B cell (primary cell): ENCODE measurements at places on chromosomes 5 and 9.

DNA sequence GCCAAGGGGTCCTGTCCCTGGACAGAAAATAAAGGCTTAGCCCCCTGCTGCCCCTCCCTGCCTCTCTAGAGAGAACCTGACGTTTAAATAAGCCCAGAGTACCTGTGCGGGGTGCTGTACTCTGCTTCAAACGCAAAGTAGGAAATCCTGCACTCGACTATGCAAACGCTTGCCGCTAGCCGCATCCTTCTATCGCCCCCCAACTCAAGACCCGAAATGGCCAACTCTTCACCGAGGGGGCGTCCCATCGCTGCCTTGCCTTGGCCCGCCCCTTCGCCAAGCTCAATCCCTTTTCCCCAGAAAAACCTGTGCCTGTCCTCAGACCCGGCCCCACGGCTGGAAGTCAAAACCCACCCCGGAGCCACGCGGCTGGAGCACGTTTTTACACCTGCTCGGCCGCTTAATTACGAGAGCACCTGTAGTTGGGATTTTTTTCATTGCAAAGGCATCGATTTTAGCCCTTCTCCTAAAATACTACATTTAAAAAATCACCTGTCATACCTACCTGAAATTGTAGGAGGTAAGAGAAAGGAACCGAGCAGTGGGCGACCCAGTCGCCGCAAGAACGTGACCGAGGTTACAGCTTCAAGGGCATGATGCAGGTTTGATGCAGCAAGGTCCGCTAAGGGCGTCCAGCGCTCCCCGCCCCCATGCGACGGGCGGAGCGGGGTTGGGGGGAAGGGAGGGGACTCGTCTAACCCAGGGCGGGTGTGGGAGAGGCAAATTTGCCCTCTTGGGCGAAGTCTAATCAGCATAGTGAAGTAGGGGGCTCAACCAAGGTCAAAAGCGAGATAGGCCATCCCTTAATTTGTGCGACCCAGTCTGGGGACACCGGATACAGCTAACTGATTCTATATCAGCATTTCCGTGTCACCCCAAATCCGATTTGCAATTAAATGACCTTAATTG is 3.5 kb downstream of the ELAVL2 start:
- no peak for DNase-seq

- DNase-seq = peak; percentile 55
Observed at GRCh38 chr9:95048225-95049087, 269.1 kb downstream of the FANCC start.

DNA sequence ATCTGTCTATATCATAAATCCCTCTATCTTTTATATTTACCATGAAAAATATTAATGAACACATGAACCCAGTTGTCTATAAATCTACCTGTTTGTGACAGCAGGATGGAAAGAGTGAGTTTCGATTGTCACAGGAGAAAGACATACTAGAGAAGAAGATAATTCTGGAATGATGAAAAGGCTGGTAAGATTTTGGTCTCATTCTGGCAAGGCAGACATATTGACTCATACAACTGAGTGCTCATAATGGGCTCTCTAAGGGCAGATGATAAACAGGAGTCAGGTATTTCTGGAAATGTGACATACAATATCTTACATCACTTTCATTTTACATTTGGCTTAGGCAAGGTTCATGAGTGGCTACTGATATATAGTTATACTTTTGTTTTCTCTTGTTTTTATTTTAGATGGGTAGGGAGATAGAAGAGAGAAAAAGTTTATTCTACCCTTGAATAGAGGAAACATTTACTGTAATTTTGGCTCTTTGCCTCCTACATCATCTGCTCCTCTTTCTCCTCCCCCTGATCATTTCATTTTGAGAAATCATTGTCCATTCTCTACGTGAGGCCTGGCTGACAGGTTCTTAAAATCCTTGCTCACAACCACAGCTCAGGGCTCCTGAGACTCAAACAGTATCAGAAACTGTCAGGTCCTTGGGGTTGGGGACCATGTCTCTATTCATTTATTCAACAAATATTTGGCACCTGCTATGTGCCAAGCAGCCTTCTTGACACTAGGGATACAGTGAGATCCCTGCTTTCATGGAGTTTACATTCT is 14.4 kb downstream of the ELOVL7 start:
- DNase-seq = no peak

GRCh38 chr9:120694559-120694958 is 19.7 kb downstream of the MEGF9 start:
- DNase-seq = no peak

- DNase-seq = no peak
Observed at GRCh38 chr5:77177576-77177975, 32.9 kb upstream of the PDE8B start.

DNA sequence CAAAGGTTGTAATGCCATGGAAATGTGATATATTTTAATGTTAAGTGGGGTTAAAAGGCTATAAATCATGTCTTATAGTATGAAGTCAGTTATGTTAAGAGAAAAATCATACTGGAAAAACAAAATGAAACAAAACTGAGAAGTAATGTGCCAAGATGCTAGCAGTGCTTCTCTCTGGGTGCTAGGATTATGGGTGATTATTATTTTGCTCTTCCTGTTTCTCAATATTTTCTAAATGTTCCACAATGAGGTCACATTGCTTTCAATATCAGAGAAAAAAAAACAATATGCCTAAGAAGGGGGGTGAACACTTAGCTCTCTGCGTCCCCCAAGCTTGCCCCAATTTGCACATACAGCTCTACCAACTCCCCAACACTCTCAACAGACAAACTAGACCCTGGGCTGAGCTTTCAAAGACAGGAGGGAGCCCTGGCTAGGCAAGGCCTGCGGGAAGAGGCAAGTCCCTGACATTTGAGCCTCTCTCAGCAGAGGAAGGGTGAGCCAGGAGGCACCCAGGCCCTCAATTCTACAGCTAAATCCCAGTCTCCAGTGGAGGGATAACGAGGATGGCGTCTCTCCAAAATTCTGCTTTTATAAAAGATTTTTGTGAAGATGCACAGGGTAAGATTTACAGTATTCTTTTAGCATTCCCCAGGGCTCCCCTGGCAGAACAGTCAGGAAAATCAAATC is 24.4 kb downstream of the WHRN start:
- DNase-seq = no peak

DNA sequence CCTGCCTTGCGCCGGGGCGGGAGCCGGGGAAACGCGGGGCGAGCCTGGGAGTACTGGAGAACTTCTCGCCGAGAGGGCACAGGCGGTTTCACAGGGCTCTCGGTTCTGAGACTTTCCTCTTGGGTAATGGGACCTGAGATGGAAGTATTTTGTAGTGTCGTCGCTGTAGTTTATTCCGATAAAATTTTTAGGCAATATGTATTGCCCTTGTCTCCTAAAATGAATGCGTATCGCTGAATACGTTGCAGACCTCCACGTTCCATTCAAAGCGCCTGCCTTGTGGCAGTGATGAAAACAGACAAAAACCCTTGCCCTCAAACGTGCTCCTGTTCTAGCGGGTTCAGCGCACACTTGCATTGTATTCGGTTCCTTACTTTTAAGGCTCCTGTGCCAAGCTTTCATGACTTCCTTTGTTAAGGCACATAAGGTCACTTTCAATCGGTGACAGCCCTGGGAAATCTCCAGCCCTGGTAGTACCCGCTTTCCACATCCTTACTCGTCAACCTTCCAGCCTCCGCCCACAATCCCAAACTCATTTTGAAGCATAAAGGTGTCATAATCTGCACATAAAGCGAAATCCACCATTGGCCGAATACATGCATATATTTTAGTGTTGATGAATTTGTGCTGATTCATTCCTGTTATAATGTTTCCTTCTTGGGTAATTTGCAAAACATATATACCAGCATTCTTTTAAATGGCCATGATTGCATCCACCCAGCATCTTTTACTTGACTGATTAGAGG is 694 bp downstream of the RMI1 start:
- no peak for DNase-seq

GRCh38 chr5:174146556-174146955 is 101.0 kb downstream of the NSG2 start:
- no peak for DNase-seq

DNA sequence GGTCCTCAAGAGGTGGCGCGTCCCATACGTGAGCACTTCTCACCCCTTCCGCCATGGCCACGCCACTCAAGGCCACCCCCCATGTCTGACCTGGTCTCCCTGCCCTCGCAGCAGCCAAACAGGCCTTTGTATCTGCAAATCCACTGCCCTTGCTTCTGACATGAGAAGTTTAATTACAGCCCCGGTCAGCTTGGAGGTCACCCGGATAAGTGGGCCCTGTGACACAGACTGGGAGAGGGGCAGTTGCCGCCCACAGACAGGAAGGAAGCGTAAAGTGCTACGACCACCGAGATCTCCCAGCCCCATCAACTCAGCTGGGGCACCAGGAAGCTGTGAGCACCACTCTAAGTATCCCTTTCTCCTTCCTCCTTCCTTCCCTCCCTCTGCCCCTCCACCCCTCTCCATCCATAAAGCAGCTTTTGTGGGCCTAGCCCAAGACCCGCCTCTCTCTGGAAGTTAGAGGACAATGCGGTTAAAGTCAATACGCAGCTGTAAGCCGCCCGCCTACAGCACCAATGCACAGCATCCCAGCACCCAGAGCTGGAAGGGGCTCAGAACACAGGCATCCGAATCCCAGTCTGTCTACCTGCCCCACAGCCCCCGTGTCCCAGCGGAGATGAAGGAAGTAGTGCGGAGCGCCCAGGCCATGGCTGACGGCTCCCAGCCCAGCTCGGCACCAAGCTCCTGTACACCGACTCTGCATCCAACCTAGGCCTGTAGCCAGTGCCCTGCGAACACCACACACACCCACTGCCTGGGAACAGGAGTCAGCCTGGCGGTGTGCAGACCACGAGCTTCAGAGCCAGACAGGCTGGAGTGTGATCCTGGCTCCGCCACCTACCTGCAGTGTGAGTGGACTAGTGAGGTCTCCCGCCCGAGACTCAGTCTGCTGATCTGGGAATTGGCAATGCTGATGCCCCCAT is 44.8 kb upstream of the RNF130 start:
- DNase-seq = no peak

DNA sequence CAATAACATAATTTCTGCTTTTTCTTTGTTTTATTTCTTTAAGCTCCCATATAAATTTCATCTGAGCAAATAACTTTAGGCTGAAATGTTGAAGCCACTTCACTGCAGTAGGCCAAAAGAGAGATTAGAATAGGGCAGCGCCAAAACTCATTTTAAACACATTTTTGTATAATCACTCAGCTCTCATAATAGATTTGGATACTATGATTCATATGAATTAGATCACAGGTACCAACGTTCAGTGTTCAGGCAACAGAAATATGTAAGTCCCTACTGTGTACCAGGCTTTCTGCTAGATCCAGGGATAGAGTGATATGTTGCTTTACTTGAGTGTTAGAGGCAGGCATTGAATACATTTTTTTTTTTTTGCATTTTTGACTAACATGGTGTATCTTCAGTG is 370.5 kb downstream of the PTPRD start:
- no peak for DNase-seq

DNA sequence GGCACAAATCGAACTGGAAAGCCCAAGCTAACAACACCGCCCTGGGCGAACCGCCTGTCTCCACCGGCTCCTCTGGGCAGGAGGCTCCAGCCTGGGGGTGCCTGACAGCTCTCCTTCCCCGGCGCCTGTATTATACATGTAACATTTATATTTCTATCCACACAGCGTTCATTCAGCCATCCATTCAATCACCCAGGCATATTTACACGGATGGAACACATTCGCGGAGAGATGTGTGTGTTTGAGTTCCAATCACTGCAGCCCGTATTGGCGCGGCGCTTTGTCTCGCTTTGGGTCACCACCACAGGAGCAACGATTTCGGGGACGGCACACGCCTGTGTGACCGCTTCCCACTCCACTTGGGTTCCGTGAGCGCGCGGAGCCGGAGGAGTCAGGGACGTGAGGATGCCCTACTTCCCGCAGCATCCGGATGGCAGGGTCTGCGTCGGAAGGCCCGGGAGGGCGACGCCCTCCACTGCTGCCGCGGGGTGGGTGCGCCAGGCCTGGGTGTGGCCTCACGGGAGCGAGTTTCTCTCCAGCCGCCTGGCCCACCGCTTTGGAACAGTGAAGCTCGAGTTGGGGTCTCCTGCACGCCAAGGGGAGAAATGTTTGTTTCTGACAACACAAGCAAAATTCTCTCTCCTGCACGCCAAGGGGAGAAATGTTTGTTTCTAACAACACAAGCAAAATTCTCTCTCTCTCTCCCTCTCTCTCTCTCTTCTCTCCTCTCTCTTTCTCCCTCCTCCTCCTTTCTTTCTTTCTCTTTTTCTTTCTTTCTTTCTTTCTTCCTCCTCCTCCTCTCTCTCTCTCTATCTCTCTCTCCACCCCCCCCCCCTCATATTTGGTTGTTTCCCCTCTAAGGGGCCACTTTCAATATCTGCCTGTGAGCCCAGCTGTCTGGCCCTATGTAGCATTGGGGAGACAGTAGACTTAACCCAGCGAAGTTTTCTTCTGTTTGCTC is 1.1 kb upstream of the SV2C start:
- DNase-seq = peak; percentile 6

- no peak for DNase-seq
Observed at GRCh38 chr9:29060041-29060440, 1486.8 kb upstream of the C9orf72 start.

GRCh38 chr9:16022228-16022627 is 469.4 kb downstream of the CCDC171 start:
- DNase-seq = no peak

DNA sequence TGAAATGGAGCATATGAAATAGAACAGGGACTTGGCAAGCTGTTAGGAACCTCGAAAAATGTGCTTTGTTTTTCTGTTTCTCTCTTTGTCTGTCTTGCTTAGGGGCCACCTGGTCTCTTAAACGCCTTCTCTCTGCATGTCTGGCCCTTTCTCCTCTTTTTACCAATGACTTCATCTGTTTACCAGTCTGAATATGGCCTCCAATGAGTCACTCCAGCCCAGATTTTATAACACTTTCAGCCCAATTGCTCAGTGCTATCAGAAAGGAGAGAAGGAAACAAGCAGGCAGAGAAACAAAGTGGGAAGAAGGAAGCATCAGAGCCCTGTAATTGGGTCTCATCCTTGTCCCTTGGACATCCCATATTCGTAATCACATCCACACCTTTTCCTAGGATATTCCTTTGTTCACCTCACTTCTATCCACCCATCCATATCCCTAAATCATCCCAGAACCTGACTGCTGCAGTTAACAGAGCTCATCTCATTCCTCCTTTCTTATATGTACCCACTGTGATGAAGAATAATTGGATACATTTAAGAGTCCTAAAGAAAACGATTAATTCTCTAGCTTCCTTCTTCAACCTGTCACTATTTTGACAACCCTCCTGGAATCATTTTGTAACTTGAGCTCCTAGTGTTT is 151.8 kb upstream of the GPR151 start:
- DNase-seq = no peak

GRCh38 chr5:149654231-149654630 is 72.9 kb downstream of the ARHGEF37 start:
- DNase-seq = no peak
